Pericardium fibroblast (primary cell): ENCODE measurements at places on chromosomes 3 and 15. TPM values are rescaled to one million over a fixed set of nuclear protein-coding genes. Genes with fewer than 3 reads are reported as not detected.

Gene CLDN18
- total RNA-seq: not detected in 2 replicates

Gene OR5K2
- not detected in 2 replicates for total RNA-seq

Gene GDPGP1
- total RNA-seq: 1.8 and 7.9 TPM in 2 replicates

Gene CMTM8
- total RNA-seq: 1.9 and 3.7 TPM in 2 replicates
